ENCODE measurements at places on chromosomes 2 and 18.

GRCh38 chr18:48711651-48712486 is 173.0 kb downstream of the CTIF start:
- no peak for DNase-seq

DNA sequence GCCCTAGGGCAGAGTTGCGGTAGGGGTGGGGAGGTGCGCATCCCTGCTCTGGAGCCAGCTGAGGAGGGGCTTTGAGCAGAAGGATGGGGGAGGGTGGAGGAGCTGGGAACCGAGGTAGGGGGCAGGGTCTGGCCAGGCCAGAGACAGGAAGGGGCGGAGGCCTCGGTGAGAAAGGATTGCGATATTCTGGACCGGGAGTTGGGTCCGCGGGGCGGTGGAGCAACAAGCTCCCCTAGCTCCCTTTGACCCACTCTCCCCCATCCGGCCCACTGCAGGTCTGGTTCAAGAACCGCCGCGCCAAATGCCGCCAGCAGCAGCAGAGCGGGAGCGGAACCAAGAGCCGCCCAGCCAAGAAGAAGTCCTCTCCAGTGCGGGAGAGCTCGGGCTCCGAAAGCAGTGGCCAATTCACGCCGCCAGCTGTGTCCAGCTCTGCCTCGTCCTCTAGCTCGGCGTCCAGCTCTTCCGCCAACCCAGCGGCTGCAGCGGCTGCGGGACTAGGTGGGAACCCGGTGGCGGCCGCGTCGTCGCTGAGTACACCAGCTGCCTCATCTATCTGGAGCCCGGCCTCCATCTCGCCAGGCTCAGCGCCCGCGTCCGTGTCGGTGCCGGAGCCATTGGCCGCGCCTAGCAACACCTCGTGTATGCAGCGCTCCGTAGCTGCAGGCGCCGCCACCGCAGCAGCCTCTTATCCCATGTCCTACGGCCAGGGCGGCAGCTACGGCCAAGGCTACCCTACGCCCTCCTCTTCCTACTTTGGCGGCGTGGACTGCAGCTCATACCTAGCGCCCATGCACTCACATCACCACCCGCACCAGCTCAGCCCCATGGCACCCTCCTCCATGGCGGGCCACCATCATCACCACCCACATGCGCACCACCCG is 4.8 kb downstream of the OTX1 start:
- DNase-seq = no peak

GRCh38 chr2:18078216-18078615 is 199.7 kb downstream of the KCNS3 start:
- DNase-seq = no peak

- no peak for DNase-seq
Measured at GRCh38 chr2:136402281-136402680, 284.3 kb upstream of the CXCR4 start.

DNA sequence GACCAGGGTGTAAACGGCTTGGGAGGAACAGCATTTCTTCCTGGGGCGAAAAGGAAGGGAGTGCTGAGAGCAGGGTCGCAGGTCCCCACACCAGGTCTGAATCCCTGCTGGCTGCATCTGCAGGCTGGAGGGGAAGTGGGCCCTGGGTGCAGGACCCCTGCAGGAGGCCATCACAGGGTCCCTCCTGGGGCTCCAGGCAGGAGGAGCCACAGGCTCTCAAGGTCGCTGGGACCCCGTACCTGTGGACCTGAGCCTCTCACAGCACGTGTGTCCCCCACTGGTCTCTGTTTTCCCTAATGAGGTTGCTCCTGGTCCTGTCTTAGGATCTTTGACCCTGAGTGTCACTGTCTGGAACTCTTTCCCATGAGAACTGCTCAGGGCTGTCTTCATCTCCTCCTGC is 147.8 kb upstream of the ZNF236 start:
- DNase-seq = no peak

DNA sequence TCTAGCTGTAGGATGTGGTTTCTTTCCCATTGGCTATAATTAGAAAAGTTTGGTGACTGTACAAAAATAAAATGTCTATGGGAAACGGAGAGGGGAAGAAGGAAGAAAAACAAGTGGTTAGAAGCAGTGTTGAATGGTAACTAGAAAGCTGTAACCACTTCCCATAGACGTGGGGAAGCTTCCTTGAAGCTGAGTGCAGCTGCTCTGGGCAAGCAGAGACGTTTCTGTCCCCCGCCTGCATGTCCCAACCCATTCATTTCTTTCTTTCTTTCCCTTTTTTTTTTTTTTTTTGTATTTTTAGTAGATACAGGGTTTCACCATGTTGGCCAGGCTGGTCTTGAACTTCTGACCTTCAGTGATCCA is 367.8 kb upstream of the HS6ST1 start:
- DNase-seq = no peak

DNA sequence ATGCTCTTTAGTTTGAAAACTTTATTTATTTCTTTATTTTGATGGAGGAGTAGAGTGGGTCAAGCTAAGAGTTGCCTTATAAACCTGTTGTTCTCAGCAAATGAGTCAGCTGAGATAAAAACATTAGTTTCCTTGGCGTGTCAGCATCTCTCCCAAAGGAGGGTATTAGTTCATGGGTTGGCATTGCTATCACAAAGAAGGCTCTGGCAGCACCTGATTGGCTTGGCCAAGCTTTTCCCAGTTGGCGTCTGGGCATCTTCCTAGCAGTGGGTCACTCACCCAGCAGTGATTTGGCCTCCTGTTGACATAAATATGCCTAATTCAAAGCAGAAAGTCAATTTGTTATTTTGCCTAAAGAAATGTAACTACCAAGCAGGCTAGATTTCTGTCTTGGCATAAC is 200.7 kb upstream of the TNP1 start:
- no peak for DNase-seq

- no peak for DNase-seq
Measured at GRCh38 chr18:4024702-4025101, 430.4 kb downstream of the DLGAP1 start.

- no peak for DNase-seq
Measured at GRCh38 chr2:71530641-71531332, 77.4 kb downstream of the DYSF start.

GRCh38 chr18:58977223-58977622 is 112.5 kb downstream of the ZNF532 start:
- DNase-seq = no peak

DNA sequence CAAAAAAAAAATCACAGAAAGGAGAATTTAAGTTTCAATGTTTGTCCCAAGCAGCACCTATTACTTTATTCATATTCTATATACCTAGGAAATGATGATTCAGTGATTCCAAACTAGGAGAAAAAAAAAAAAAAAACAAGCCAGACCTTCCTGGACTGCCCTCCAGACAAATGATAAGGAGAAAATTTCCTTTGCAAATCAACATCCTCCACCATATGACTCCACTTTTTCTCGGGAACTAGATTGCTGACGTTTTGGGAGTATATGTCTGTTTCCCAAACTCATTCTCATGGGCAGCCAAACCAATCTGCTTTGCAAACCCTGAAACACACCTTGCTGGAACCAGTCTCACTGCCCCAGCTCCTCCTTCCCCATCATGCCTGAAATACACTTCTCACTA is 16.8 kb downstream of the AP1S3 start:
- no peak for DNase-seq

DNA sequence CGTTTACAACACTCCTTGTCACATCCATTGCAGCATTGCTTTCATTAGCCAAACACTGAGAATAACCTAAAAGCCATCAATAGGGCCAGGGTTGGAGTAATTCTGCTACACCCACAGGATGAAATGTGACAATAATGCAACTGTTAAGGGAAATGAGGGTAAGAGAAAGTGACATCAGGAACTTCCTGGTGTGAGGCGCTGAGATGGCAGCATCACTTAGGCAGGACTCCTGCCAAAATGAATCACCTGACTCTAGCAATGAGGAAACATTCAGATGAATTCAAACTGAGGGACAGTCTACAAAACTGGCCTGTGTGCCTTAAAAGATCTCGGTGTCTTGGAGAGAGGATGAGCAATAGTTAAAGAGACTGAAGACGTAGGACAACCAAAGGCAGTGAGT is 115.6 kb upstream of the AGAP1 start:
- DNase-seq = no peak

GRCh38 chr2:129192841-129193253 is 786.6 kb upstream of the RAB6C start:
- DNase-seq = no peak

DNA sequence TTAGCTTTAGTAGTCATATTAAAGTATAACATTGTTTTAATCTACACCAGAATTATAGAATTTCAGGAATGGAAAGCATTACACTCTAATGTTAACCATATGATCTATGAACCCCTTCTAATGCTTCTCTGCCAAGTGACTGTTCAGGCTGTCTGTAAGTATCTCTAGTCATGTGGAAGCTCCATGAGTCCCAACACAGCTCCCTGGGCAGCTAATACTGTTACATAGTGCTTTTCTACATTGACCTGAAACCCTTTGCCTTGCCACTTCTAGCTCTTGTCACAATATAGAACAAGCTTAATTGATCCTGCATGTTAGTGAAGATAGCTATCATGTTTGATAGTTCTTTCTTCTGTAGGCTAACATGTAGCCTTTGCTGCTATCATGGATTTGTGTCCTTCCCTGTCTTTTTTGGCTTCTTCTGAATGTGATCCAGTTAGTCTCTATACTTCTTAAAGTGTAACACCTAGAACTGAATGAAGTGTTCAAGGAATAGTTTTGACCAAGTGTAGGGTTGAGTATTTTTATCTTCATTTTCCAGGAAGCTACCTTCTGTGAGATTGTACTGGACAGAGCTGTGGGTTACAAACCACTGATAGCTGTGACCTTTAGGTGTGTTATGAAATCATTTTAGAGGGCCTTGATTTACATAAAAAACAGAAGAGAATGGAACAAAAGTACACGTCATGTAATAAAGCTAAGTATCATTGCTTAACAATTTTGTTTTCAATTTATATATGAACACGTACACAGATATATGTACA is 23.7 kb downstream of the BABAM2 start:
- no peak for DNase-seq

GRCh38 chr2:105469781-105470180 is 70.9 kb upstream of the FHL2 start:
- DNase-seq = no peak

DNA sequence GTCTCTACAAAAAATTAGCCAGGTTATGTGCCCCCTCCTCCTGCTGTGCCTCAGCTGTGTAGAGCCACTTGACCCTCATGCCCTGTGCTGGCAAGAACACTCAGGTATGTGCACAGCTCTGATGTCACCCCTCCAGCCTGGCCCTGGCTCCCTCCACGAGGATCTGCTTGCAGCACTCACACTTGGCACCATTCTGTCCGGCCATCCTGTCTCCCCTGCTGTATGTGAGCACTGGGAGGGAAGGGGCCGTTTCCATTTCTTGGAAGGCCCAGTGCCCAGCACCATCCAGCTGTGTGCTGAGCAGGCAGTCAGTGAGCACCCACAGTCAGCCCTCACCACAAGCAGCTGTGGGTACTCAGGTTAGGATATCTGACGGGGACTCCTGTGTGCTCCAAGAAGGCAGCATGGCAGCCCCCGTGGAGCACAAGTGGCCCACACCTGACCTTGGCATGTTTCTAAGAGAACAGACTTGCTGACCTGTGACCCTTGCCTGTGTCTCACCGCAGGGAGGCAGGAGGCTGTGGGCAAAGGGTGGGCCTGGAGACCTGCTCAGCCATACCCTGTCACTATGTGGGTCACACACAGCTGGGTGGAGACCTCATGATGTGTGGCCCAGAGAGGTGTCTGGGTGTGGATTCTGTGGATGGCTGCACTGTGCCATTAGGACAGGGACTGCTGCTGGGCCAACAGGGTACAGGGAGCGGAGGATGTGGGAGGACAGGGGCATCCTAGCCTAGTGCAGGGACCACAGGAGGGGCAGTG is 31.5 kb downstream of the USP34 start:
- no peak for DNase-seq

- DNase-seq = no peak
Measured at GRCh38 chr2:37564356-37564755, 107.1 kb downstream of the CDC42EP3 start.

DNA sequence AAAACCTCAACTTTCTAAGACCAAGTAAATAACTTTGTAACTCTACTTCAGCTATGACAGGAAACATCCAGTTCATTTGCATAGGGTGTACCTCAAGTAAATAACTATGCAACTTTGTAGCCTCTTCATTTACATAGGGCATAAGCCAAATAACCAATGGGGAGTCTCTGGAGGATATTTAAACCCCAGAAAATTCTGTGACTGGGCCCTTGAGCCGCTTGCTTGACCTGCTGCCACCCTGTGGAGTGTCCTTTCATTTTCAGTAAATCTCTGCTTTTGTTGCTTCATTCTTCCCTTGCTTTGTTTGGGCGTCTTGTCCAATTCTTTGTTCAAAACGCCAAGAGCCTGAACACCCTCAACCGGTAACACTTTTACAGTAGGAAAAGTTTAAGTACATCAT is 1112.7 kb upstream of the NRXN1 start:
- DNase-seq = no peak

- no peak for DNase-seq
Measured at GRCh38 chr2:123438251-123438650, 586.8 kb upstream of the CNTNAP5 start.

DNA sequence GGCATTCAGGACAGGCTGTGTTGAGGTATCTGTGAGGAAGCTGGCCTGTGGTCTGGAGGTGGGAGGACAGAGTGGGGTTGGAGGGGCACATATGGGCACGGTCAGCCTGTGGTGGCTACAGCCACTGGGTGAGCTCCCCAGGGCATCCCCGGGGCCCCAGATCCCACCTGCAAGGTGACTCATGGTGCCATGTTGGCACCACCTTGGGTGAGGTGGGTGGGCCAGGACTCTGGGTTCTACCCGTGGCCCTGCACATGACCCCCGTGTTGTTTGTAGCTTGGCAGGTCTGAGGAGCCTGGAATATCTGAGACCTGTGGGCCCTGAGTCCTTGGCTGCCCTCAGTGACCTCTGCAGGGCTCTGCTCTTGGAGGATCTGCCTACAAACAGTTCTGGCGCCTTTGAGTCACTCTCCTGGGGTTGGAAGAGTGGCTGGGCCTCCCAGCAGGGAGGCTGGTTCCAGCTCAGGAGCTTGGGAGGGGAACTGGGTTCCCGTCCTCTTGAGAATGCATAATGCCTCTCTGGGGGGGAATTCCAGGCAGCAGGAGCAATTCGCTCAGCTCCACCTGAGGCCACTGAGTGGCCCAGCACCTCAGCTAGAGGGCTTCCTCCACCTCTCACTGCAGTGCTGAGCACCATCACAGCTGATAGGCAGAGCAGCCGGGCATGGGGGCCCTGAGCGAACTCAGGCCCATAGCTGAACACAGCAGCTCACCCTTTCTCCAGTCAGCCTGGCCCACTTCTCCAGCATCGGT is 105.1 kb downstream of the DYSF start:
- no peak for DNase-seq

Data from T follicular helper cell (primary cell).